ENCODE measurements at places on chromosomes 2 and 18.

- DNase-seq, result no peak
These were observed 229.1 kb upstream of the RBBP8 start for GRCh38 chr18:22703883-22704585.

- DNase-seq, result no peak
These were observed 197.3 kb upstream of the CCDC150 start for GRCh38 chr2:196442211-196442610.

DNA sequence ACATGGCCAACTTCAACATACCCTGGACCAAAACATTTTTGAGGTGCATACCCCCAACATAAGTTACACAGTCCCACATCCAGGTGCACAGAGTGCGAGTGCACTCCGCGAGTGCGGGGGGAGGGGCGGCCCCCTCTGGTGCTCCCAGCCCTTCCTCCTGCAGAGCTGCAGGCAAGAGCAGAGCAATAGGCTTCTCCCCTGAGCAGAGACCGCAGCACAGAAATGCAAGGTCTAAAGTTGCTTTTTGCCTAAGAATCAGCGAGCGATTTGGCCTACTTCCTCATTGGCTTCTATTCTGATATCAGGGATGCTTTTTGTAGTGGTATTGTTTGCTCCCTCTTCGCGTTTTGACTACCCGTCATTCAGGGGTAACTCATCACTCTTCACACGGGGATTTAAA is 40.6 kb downstream of the BOLA3 start:
- no peak for DNase-seq

DNA sequence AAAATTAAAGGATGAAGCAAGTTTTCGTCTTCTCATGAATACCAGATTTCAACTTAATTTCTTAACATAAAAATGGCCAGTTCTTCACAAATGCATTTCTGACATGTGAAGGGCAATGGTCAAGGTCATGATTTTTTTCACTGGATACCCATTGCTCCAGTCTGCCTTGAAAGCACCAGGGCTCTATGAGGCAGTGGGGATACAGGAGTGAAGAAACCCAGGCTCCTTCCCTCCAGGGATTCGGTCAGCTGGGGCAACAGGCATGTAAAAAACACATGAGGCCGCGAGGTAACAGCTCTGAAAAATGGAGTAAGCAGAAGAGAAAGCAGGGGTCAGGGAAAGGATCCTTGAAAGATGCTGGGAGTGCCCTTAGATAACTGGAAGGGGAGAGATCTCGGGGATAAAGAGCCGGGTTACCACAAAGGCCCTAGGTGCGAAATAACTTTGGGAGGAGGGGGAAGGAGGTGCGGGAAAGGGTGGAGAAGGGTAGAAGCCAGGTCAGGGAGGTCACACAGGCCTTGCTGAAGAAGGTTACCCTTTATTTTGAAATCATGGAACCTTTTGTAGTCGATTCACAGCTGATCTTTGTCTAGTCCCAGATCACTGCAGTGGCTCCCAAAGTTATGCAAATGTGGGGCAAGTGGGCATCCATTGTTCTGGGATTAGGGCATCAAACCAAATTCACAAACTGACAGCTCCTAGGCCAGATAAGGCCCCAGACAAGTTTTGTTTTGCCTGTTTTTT is 5.2 kb upstream of the SPRED2 start:
- no peak for DNase-seq

- no peak for DNase-seq
These were observed 383.9 kb upstream of the HS6ST1 start for GRCh38 chr2:128702616-128703015.

- DNase-seq, result no peak
These were observed 451.4 kb downstream of the TMX3 start for GRCh38 chr18:68263481-68263880.

GRCh38 chr2:113212245-113213060 is 38.7 kb downstream of the PSD4 start:
- DNase-seq, result no peak

DNA sequence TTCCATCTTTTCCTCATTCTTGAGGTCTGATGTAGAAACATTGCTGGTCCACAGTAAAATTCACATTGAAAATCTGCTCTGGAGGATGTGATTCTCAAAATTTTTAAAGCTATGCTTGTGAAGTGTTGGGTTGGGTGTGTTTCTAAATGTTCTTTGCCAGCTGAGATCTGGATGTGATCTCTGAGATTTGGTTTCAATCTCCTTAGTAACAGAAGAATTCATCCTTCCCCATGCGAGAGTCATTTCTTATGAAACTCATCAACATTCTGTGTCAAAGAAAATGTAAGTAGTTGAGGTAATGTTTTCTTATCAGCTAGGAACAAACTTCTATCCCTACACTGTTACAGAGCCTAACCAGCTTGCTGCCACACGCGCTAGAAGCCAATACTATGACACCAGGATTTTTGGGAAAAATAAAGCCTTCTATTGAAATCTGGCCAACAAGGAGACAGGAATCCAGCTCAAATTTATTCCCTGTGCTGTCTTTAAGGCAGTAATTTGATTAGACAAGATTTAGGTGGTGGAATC is 134.9 kb downstream of the PTH2R start:
- no peak for DNase-seq

GRCh38 chr2:64608867-64609226 is 44.9 kb downstream of the SERTAD2 start:
- no peak for DNase-seq
